ENCODE measurements at places on chromosomes 11 and 22. TPM values are rescaled to one million over a fixed set of nuclear protein-coding genes. Genes with fewer than 3 reads are reported as not detected.

DNA sequence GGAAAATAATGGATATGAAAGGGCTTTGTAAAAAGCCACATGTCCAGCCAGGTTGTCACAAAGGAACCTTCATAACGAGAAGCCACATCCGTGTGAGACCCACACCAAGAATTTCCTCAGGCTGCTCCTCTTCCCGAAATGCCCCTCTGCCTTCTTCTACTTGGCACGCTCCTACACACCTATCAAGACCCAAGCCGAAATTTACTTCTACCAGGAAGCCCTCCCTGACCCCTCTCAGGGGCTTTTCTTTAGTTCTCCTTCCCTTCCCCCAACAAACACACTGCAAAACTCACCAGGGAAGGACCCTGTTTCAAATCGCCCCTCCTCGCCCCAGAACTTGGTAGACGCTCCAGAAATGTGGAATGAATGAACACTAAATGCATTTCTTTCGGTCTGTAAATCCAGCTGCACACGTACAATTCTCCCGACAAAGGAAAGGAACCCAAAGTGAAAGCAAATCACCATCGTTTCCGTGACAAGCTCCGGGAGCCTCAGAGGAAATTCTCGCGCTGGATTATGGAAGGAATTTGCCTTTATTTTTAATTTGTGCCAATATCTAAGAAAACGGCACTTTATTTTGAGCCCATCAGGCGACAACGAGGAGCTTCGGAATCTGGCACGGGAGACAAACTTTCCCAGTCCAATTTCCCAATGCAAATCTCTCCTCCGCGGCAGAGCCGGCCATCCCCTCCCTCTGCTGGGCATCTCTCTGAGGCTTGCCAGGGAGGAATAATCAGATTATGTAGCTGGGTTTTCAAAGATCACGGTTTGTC is 13.2 kb upstream of the SHISAL1 start:
- peak; percentile 85 for DNase-seq

GRCh38 chr11:65814131-65814985 is 19.4 kb upstream of the SNX32 start:
- DNase-seq: peak; percentile 71

DNA sequence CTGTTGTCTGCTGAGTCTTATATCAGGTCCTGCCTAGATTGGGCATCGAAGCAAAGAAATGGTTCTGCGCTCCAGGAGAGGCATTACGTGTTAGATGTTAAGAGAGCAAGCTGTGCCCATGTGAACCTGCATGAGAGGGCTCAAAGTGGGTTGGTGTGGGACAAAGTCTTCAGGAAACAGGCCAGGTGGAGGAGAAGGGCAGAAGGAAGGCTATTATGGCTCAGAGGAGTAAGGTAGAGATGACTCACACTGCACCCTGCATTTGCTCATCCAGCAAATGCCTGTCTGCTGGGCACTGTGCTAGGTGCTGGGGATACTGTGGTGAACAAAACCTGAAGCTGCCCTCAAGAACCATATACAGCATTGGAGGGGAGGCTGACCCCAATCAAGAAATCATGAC is 5.8 kb downstream of the USP35 start:
- DNase-seq: no peak

DNA sequence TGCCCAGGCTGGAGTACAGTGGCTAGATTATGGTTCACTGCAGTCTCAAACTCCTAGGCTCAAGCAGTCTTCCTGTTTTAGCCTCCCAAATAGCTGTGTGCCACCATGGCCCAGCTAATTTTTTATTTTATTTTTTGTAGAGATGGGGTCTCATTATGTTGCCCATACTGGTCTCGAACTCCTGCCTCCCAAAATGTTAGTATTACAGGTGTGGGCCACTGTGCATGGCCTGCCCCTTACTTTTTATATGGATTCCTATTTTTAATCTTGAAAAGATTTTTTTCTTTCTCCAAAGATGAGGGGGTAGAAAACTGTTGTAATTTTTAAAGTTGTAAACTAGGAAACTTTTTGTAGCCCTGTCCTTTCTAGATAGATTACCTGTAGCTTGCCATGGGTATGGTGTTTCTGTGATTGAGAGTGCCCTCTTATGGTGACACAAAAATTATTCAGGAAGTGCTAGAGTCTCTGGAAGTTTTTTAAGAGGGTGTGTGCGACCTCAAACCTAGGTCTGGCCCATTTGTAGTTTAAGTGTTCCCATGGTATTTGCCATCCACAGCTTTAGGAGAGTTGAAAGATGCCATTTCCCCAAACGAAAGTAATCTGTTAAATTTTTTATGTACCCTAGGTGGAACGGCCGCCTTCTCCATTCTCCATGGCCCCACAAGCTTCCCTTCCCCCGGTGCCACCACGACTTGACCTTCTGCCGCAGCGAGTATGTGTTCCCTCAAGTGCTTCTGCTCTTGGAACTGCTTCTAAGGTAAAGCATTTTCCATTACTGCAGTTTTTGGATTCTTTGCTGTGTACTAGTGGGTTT is 32.4 kb downstream of the MCAM start:
- peak; percentile 63 for DNase-seq

DNA sequence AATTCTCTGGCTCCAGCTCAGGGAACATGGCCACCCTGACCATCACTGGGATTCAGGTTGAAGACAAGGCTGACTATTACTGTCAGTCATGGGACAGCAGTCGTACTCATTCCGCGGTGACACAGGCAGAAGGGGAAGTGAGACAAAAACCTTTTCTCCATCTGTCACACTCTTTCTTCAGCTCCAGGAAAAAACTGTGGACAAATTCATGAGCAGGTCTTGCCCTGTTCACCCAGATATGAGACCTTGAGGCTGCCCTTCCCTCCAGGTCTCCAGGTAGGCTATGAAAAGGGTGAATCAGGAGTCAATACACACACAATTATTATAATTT is 39.4 kb upstream of the GGTLC2 start:
- no peak for DNase-seq

DNA sequence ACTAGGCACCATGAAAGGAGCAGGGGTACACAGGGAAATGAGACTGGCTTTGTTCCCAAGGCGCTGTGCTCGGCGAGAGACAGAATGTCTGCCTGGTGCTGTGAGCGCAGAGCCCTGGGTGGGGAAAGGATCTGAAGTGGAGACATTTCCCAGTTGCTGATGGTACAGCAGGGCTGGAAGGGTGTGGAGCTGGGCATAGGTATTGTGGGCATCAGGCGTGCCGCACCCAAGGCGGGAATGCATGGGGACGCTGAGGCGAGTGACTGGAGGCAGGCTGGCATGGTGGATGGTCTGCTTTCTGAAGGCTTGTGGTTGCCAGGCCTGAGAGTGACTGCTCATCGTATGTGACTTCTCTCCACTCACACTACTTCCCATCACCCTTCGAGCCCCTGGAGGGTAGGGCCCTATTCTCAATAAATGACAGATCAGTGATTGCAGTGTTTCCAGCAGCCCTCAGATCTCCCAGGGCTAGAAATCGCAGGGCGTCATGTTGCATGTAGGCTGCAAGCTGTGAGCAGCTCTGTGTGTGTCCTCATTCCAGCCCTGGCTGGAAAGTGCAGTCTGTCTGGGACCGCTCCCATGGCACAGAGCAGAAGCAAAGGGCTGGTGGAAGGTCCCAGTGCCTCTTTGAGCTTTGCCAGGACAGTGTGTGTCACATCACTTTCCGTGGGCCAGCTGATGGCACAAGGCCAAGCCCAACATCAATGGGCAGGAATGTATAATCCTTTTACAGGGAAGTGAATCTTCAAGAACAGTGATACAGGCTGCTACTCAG is 67.7 kb downstream of the TBC1D22A start:
- peak; percentile 76 for DNase-seq

DNA sequence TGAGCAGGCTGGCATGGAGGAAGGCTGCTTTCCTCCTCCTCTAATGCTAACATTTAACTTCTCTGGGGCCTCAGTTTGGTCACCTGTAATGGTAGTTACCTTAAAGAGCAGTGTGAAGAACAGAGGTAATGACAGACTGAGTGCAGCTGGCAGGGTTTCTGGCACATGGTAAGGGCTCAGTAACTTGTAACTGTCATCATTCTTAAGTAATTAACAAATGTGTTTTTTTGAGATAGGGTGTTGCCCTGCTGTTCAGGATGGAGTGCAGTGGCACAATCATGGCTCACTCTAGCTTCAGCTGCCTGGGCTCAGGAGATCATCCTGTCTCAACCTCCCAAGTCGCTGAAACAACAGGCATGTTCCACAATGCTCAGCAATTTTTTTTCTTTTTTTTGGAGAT is 242.0 kb upstream of the SYN3 start:
- no peak for DNase-seq

DNA sequence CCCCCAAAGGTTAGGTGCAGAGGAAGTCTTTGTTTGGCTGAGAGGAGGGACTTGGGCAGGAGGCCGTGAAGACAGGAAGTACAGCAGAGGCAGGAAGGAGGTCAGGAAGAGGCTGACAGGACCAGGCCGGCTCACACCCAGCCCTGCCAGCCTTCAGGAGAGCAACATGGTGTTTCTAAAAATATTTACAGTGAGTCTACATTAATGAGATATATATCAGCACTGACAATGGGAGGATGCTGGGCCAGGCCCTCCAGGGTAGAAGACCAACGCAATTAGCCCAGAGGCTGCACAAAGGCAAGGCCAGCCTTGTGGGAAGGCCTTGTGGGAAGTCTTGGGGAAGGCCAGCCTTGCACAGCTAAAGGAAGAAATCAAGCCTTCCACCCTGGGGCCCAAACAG is 7.9 kb upstream of the APLNR start:
- DNase-seq: no peak

DNA sequence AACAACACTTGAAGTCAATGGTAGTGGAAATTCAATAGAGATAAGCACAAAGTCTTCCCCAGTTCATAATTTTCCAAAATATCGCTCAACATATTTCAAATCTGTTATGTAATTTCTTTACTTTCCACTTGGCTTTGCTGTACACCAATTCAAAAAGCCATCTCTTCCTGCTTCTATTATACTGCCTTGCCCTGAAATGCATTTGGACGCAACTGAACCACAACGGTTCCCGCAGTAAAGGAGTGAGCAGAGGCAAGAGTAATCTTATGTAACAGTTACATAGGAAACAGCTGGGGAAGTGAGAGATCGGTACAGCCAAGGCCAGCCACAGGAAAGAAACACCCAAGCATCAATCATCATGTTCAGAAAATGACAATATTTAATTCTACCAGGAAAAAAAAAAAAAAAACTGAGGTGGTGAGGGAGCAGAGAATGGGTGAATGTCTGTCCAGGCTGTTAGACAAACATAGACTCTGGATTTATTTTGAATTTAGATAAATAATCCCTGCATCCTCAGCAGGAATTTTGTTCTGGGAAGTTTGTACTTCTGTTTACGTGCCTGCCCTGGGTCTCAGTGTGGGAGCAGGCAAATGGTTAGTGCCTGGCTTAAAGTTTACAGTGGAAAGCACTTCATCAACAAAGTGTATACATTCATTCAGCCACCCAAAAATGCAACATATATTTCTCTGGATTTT is 392.2 kb downstream of the ETS1 start:
- peak; percentile 82 for DNase-seq

- no peak for DNase-seq
Measured at GRCh38 chr22:50456466-50457234, 18.2 kb downstream of the SBF1 start.

DNA sequence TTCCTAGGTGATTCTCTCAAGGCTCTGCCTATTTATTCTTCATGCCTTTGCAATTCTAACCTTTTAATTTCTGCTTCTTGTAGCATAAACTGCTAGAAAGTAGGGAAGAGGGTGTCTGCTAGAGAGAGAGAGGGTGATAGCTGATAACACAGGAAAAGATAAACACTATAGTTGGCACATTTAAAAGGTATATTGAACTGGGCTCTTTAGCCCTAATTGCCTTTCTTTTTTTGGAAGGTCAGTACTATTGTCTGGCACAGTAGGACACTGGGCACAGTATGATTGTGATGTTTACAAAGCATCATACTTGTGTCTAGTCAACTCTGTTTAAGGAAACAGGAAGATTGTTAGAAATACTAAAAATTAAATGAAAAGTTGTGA is 33.3 kb downstream of the TEAD1 start:
- DNase-seq: no peak

DNA sequence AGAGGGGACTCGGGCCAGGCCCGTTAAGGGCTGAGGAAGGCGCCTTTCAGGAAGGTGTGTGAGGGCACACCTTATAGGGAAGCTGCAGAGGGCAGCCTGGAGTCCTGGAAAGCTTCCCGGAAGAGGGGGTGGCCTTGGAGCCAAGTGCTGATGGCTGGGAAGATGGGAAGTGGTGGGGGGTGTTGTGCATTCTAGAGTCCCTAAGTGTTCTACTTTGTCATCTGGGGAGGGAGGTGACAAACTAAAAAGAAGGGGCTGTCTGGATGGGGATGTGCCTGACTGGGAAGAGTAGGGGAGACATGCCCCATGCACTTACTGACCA is 6.8 kb downstream of the ZDHHC8 start:
- DNase-seq: no peak

- DNase-seq: no peak
Measured at GRCh38 chr11:27312110-27312509, 50.9 kb downstream of the CCDC34 start.

DNA sequence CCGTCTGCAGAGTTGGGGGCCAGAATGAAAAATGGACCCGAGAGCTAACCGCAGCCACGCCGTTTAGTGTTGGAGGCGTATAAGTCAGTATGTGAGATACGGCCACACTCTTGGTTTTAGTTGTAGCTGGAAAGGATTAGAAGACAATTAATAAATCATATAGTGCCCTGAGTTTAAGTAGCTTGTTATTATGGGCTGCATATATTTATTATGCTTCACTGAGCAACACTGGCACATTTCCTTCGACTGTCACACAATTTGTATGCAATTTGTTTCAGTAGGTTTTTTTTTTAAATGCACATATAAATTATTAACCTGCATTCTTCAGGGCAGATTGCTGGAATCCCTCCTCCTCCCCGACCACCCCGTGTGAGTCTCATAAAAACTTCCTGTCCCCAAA is 56.9 kb downstream of the PKNOX2 start:
- DNase-seq: no peak

GRCh38 chr22:50228366-50228765 is 16.5 kb downstream of the TUBGCP6 start:
- DNase-seq: no peak

- no peak for DNase-seq
Measured at GRCh38 chr11:72798361-72798760, 4.5 kb upstream of the STARD10 start.

DNA sequence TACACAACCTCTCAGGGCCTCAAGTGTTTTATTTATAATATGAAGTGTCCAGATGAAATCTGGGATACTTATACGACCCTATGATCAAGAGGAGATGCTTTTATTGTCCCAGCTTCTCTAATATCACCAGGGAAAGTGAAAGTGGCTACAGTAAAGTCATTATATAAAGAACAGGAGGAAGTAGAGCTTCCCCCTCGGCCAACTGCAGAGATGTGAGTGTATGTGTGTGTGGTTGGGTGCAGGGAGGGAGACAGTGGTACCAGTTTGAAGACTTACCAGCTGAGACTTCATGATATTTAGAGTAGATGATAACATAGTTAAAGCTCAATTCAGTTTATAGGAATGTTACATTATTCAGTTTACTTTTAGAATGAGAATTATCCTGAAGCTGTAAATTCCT is 373.6 kb upstream of the DDI1 start:
- no peak for DNase-seq

GRCh38 chr11:112049777-112050176 is 24.0 kb downstream of the PIH1D2 start:
- DNase-seq: no peak

- peak; percentile 96 for DNase-seq
Measured at GRCh38 chr11:3160252-3161031, 4.7 kb downstream of the OSBPL5 start.

The MDK gene
- 209 TPM for polyA plus RNA-seq

The CSNK2A3 gene
- polyA plus RNA-seq: 0.73 TPM

The PTPRJ gene
- 4.3 TPM for polyA plus RNA-seq

The SLC22A9 gene
- polyA plus RNA-seq: 0.09 TPM

The OR2AT4 gene
- not detected for polyA plus RNA-seq

The APOL5 gene
- 1.8 TPM for polyA plus RNA-seq

The B4GALNT4 gene
- polyA plus RNA-seq: 25.3 TPM

The NEFH gene
- 2.3 TPM for polyA plus RNA-seq

All from muscle of leg (tissue), 16 donors.